ENCODE measurements at places on chromosomes 13 and 19. TPM values are rescaled to one million over a fixed set of nuclear protein-coding genes. Genes with fewer than 3 reads are reported as not detected.
A peak's percentile ranks its signal among the peaks of the same experiment; 100 is the strongest.

DNA sequence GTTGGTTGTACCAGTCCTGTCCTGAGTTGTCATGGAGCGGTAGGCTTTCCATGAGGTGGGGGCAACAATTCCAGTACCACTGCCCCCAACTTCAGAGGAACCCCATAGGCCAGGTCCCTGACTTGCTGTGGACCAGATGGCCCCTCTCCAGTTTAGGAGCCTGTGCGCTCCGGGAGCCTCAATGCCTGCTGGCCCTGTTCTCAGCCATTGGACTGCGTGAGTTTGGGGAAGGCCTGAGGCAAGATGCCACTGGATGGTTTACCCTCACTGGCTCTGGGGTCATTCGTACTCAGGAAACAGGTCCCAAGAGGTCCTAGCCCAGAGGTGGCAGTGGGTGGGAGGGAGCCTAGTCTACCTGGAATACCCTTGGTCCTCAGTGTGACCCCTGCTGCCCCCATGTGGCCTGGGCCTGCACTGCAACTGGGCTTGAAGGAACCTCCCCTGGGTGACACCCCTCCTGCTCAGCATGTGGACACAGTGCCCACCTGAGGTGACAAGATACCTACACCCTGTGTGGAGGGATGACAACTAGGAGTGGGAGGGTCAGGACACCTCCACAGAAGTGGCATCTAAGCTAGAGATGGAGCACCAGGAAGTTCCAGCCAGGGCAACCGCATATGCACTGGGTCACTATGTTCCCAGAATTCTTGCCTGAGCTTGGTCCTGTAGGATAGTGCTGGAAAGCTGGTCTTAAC is 6.0 kb upstream of the PRR19 start:
- DNase-seq = peak; percentile 91

DNA sequence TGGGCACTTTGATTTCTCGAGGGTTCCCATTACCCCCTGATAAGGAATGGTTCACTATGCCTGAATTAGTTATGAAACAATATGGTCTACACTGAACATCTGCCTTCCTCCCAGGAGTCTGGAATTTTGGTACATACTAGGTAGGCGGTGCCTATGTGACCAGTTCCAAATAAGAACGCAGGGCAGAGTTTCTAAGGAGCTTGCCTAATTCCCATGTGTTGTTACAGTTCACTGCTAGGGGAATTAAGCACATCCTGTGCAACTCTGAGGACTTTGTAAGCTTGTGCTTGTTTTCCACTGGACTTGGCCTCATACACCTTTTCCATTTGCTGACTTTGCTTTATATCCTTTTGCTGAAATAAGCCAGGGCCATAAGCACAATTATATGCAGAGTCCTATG is 29.2 kb downstream of the RBM26 start:
- DNase-seq = no peak

GRCh38 chr19:19602713-19603324 is 15.7 kb downstream of the PBX4 start:
- no peak for DNase-seq

DNA sequence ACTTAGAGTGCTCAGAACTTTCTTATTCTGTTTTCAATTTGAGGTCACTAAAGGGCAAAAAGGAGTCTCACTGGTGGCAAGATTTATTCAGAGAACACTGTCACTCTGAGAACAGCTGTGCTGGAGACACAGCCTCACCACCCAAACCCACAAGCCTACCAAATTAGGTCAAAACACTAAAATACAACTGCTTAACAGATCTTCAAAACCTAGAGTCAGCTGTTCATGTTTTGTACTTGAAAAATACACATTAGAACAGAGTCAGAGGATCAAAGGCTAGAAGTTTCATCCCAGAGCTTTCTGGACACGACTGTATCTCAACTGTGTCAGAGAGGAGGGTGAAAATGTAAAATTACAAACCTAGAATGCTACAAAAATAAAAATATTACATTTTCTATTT is 89.3 kb downstream of the MIPEP start:
- DNase-seq = no peak

Gene MAST1
- 11.8 TPM for total RNA-seq

Gene OR7G2
- total RNA-seq = not detected

All from H9 (cell line).